ENCODE measurements at places on chromosomes 1 and 21.

DNA sequence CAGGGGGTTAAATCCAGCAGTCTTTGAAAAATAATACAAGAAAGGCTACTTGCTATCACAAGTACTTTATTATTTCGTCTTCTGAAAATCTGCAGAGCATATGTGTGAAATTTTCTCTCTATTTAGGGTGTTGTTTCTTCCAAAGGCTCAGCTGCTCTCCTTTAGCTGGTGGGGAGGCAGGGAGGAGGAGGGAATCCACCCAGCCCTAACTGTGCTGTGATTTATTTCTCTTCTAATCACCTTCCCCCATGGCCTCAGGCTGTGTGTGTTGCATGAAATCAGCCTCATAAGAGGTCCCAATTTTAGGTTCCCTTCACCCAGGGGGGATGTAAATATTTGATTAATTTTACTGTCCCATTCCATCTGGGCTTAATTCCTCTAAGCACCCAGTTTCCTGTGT is 77.6 kb upstream of the PGBD5 start:
- DNase-seq, result no peak

GRCh38 chr1:159973350-159973940 is 19.4 kb upstream of the SLAMF9 start:
- DNase-seq, result no peak

- DNase-seq, result no peak
Observed at GRCh38 chr1:90308421-90308820, 313.5 kb downstream of the ZNF326 start.

GRCh38 chr1:196152086-196152485 is 456.2 kb downstream of the KCNT2 start:
- no peak for DNase-seq

DNA sequence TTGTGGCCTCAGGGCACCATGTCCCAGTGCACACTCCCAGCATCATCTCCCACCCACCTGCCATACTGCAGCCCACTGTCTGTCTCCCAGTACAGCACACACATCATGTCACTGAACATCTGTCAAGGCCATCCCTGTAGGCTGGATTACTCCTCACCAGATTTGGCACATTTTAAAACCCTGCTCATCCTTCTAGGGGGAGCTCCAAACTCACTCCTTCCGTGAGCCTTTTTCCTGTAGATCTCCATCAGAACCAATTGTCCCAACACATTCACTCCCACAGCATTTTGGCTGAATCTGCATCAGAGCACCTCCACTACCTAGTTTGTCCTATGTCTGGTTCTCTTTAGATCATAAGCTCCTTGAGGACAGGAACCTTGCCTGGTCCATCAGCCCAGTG is 58.6 kb upstream of the GRIK3 start:
- no peak for DNase-seq

- no peak for DNase-seq
Observed at GRCh38 chr1:209370241-209370995, 213.1 kb upstream of the CAMK1G start.

DNA sequence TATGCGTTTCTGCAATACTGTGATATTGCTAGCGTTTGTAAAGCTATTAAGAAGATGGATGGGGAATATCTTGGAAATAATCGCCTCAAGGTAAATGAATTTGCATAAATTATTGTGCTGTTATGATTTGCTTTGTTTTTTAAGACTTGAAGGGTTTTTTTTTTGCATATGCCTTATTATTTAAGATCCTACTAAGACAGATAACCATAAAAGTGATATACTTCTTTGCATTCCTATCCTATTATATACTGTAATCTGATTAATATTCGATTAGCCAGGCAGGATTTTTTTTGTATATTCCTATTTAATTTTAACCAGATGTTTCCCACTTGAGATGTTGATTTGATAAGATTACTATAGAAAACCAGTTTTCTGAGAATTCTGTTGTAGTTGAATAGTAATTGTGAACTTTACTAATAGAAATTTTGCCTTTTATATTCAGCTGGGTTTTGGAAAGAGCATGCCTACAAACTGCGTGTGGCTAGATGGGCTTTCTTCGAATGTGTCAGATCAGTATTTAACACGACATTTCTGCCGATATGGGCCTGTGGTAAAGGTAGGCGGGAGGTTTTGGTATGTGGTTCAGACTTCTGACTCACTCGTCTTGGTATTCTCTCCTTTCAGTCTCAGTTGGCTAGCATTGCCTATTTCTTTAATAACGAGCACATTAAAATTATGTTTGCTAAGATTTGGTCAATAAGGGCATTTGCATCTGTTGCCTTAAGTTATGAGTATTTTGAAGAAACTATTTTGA is 56.8 kb downstream of the ZBTB17 start:
- peak; percentile 57 for DNase-seq

- no peak for DNase-seq
Observed at GRCh38 chr1:199945591-199945990, 81.9 kb upstream of the NR5A2 start.

DNA sequence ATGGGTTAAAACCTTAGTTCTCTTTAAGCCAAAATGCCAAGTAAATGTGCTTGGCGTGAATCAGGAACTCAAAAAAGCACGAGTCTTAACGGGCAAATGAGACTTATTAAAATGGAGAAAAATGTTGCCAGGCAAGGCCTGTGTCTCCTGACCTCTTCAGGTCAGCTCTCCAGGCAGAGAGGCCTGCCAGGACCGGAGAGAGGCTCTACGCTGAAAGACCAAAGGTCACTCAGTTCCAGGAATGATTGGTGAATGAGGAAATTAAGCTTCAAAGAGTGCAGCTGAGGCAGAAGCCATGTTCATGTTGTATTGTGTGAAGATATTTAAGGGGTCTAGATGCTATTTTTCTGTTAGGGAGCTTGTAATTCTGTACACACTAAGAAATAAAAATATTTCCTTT is 66.6 kb downstream of the SPAG17 start:
- no peak for DNase-seq

- DNase-seq, result no peak
Observed at GRCh38 chr1:151237678-151238466, 16.7 kb upstream of the PSMD4 start.

DNA sequence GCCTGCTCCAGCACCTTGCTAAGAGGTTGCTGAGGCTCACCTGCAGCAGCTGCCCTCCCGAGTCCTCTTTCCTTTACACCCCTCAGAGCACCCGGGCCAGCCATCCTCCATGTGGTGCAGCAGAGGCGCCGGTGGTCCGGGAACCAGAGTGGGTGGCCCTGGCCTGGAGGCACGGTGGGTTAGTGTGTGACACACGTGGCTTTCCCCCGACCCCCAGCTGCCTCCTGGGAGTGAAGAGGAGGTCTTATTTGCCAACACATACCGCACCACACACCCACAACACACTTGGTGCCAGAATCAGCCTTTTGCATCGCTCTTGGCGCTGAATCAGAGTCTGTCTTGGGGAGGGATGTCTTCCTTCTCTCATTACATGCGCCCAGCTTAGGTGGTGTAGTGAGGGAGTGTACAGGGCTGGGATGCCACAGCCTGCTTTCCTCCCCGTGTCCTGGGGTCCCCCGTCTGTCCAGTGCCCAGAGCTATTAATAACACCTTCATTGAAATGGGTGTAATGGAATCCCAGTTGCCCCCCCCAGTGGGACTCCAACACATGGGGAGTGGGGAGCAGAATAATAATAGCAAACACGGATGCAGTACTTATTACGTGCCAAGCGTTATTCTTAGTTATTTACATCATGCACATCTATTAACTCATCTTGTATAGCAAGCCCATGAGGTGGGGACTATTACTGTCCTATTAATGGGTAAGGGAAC is 38.2 kb downstream of the MAPKAPK2 start:
- no peak for DNase-seq
